Neural crest cell (in vitro differentiated cells): ENCODE measurements at places on chromosomes 12 and 14. TPM values are rescaled to one million over a fixed set of nuclear protein-coding genes. Genes with fewer than 3 reads are reported as not detected.

PRB2 gene
- not detected in 2 replicates for total RNA-seq

SLC6A12 gene
- 0.14 and 0.47 TPM in 2 replicates for total RNA-seq

SRSF5 gene
- total RNA-seq: 356 and 377 TPM in 2 replicates

BICDL1 gene
- 5.2 and 6.3 TPM in 2 replicates for total RNA-seq

PMEL gene
- total RNA-seq: 36.9 and 39.9 TPM in 2 replicates

HOXC9 gene
- total RNA-seq: 5.6 and 6.3 TPM in 2 replicates

RIPK3 gene
- not detected in 2 replicates for total RNA-seq

KRT3 gene
- total RNA-seq: not detected in 2 replicates

KRT85 gene
- not detected in 2 replicates for total RNA-seq

TCL1B gene
- not detected in 2 replicates for total RNA-seq

FOXG1 gene
- 0.07 TPM in 1 of 2 replicates, not detected in the other for total RNA-seq

CDK17 gene
- total RNA-seq: 32.8 and 33.4 TPM in 2 replicates

EID3 gene
- 1.8 and 3.0 TPM in 2 replicates for total RNA-seq

SNAPC1 gene
- total RNA-seq: 5.9 and 6.2 TPM in 2 replicates

DNA sequence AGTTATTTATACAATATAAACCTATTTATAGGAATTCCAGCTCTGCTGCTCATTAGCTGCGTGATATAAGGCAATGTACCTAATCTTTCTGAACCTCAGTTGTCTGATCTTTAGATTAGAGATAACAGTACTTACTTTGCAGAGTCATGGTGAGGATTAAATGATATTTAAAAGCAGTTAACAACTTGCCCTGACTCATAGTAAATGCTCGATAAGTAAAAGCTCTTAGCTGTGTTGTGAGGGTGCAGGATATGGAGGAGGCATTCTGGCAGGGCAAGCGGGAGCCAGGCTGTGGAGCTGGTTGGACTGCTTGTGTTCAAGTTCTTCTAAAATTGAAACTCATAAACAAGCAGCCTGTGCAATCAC is 140.0 kb upstream of the PRICKLE1 start:
- H3K4me1 ChIP-seq: no peaks in the 10 kb centered on the region
- H3K27ac ChIP-seq: no peak overlapping the region
- no peak overlapping the region for H3K4me3 ChIP-seq
- H3K36me3 ChIP-seq: no peaks in the 10 kb centered on the region
- H3K27me3 ChIP-seq: no peaks in the 10 kb centered on the region
- DNase-seq: no peak

GRCh38 chr12:19998961-19999804 is 369.2 kb upstream of the PDE3A start:
- H3K4me3 ChIP-seq: no peak overlapping the region
- no peak for DNase-seq
- no peaks in the 10 kb centered on the region for H3K36me3 ChIP-seq
- H3K27me3 ChIP-seq: no peaks in the 10 kb centered on the region

GRCh38 chr12:114275932-114276785 is 129.8 kb downstream of the TBX5 start:
- no peaks in the 10 kb centered on the region for H3K4me1 ChIP-seq
- H3K27ac ChIP-seq: no peak overlapping the region
- no peaks in the 10 kb centered on the region for H3K36me3 ChIP-seq
- H3K4me3 ChIP-seq: no peak overlapping the region
- DNase-seq: no peak
- peaks cover 63% of the 10 kb centered on the region for H3K27me3 ChIP-seq

DNA sequence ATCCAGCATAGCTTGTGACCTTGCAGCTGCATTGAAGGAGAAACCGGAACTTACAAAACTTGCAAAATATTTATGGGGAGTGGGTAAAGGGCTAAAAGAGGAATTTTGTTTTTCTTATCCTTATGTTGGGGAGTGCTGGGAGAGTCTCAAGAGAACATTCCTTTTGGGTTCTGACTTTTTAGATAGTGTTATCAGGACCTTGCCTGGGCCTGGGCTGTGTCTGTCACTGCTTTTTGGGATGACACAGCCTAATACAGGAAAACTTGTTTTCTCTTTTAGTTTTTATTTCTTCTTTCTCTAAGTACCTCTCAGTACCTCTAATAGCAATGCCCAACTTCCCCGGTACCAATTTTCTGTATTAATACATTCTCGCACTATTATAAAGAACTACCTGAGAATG is 850.6 kb downstream of the RPS29 start:
- H3K27ac ChIP-seq: no peak overlapping the region
- H3K27me3 ChIP-seq: no peaks in the 10 kb centered on the region
- H3K36me3 ChIP-seq: no peaks in the 10 kb centered on the region
- DNase-seq: no peak
- H3K4me1 ChIP-seq: no peaks in the 10 kb centered on the region

DNA sequence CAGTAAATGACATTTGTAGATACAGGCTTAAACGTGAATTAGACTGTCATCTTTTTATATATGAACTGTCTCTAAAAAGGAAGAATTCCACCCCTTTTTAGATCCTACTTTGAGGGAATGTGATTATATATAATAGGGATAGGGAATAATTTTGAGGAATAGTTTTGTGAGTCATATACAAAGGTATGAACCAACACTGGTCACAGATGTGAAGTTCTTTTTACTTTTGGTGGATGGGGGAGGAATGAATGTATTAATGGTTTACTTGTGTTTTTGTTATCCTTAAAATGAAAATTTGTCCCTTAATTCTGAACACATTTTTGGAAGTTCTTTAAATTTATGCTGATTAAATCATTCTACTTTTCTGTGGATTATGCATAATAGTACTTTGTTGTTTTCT is 30.4 kb downstream of the FRS2 start:
- no peak overlapping the region for H3K27ac ChIP-seq
- H3K4me3 ChIP-seq: no peak overlapping the region
- peaks cover 3% of the 10 kb centered on the region for H3K36me3 ChIP-seq
- no peak for DNase-seq
- H3K4me1 ChIP-seq: peaks cover 5% of the 10 kb centered on the region

GRCh38 chr14:55433880-55434804 is 6.3 kb downstream of the TBPL2 start:
- H3K27ac ChIP-seq: no peak overlapping the region
- no peak for DNase-seq
- no peaks in the 10 kb centered on the region for H3K4me1 ChIP-seq
- H3K36me3 ChIP-seq: no peaks in the 10 kb centered on the region
- H3K27me3 ChIP-seq: peaks cover 57% of the 10 kb centered on the region

DNA sequence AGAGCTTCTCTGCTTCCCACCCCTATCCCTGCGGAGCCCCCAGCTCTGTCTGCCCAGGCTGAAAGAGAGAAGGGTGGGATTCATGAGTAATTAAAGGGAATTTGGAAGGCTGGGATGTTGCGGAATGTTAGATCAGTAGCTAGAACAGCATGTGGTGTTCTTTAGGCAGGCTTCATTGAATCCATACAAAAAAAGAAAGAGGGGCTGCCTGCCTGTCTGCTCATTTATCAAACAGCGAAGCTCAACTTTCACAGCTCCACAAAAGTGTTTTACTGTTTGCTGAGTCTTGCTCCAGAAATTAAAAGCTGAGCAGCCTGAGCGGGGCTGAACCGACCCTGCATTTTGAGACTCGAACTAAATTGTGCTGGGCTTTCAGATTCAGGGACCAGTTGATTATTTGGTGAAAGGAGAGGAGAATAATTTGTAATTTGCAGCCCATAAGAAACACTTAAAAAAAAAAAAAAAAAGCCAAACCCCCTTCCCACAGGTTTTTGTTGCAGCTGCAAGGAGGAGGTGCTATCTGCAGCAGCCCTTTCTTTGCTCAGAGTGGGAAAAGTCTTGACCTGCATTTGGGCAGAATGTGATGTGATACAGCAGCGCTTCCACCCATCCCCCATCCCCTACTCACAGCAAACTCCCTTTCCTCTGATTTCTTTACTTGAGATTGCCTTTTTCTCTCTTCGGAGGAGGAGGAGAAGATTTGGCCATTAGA is 89.7 kb downstream of the RFX4 start:
- peak overlapping the region; percentile 69 for H3K4me3 ChIP-seq
- H3K27me3 ChIP-seq: no peaks in the 10 kb centered on the region
- DNase-seq: peak; percentile 16

- H3K4me1 ChIP-seq: no peaks in the 10 kb centered on the region
- no peak overlapping the region for H3K27ac ChIP-seq
- H3K4me3 ChIP-seq: no peak overlapping the region
- no peak for DNase-seq
- no peaks in the 10 kb centered on the region for H3K27me3 ChIP-seq
- peaks cover 22% of the 10 kb centered on the region for H3K36me3 ChIP-seq
Measured at GRCh38 chr12:37543131-37543965, 773.2 kb upstream of the ALG10B start.

DNA sequence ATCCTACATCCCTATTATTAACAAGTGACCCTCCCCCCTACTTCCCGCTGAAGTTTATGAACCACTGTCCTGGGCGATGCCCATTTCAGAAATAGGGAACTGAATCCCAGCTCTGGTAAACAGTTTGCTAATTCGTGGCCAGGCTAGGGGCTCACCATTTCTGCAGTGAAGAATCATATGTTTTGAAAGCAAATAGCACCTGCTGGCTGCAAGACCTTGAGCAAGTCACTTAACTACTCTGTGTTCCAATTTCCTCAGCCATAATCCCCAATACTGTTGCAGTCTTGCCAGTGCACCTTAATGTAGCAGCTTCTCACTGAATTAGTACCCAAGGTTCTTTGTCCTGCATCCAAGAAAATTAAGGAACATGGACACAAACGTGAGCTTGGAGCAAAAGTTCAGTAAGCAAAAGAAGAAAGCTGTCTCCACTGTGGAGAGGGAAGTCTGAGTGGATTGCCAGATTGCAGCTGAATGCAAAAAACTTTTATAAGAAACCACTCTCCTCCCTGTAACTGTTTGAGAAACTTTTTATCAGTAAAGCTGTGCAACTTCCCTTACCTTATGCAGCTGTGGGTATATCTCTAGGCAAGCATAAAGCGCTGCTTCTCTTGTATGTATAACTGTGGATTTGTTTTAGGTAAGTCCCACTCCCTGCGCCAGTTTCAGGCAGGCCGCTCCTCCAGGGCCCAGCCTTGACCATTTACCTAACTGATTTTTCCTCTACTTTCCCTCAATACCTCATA is 824 bp downstream of the OAS1 start:
- DNase-seq: no peak
- peaks cover 44% of the 10 kb centered on the region for H3K27me3 ChIP-seq
- H3K4me1 ChIP-seq: peaks cover 8% of the 10 kb centered on the region
- H3K27ac ChIP-seq: peak overlapping the region; percentile 67
- H3K4me3 ChIP-seq: no peak overlapping the region

DNA sequence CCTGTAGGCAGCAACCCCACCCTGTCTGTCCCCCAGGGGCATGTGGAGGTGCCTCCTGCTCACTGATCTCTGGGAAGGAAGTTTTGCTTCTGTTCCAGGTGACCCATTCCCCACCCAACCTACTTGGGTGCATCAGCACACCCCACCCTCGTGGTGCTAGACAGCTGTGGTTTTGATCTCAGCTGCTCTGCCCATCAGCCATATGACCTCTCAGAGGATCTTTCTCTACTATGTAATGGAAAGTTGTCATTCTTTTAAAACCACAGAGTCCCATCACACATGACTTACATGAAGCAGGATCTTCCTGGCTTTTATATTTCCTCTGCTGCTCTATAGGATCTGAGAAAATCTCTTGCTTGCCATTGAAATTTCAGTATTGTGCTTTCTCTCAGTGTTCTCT is 13.5 kb upstream of the KRT82 start:
- no peaks in the 10 kb centered on the region for H3K27me3 ChIP-seq
- DNase-seq: no peak
- no peaks in the 10 kb centered on the region for H3K36me3 ChIP-seq
- no peaks in the 10 kb centered on the region for H3K4me1 ChIP-seq

- no peak for DNase-seq
- H3K4me1 ChIP-seq: peaks cover 42% of the 10 kb centered on the region
- peaks cover 6% of the 10 kb centered on the region for H3K27me3 ChIP-seq
- peak overlapping the region; percentile 95 for H3K4me3 ChIP-seq
- peak overlapping the region; percentile 44 for H3K27ac ChIP-seq
Measured at GRCh38 chr14:23285530-23286019, 357 bp downstream of the HOMEZ start.

GRCh38 chr12:184811-185575 is 29.0 kb downstream of the SLC6A12 start:
- no peak overlapping the region for H3K4me3 ChIP-seq
- H3K4me1 ChIP-seq: peaks cover 11% of the 10 kb centered on the region
- no peak for DNase-seq
- no peaks in the 10 kb centered on the region for H3K36me3 ChIP-seq
- no peak overlapping the region for H3K27ac ChIP-seq

GRCh38 chr12:43842259-43842658 is 6.4 kb downstream of the TMEM117 start:
- DNase-seq: no peak
- H3K27me3 ChIP-seq: no peaks in the 10 kb centered on the region
- no peak overlapping the region for H3K27ac ChIP-seq
- peaks cover 9% of the 10 kb centered on the region for H3K36me3 ChIP-seq
- H3K4me3 ChIP-seq: no peak overlapping the region

- H3K36me3 ChIP-seq: no peaks in the 10 kb centered on the region
- H3K4me1 ChIP-seq: peaks cover 19% of the 10 kb centered on the region
- no peak overlapping the region for H3K27ac ChIP-seq
- DNase-seq: peak; percentile 1
- H3K4me3 ChIP-seq: peak overlapping the region; percentile 28
Measured at GRCh38 chr14:29390081-29390832, 537.4 kb downstream of the PRKD1 start.

- peaks cover 2% of the 10 kb centered on the region for H3K36me3 ChIP-seq
- no peak overlapping the region for H3K4me3 ChIP-seq
- no peak for DNase-seq
- H3K27me3 ChIP-seq: peaks cover 3% of the 10 kb centered on the region
Measured at GRCh38 chr12:58189893-58190292, 248.5 kb downstream of the ATP23 start.

DNA sequence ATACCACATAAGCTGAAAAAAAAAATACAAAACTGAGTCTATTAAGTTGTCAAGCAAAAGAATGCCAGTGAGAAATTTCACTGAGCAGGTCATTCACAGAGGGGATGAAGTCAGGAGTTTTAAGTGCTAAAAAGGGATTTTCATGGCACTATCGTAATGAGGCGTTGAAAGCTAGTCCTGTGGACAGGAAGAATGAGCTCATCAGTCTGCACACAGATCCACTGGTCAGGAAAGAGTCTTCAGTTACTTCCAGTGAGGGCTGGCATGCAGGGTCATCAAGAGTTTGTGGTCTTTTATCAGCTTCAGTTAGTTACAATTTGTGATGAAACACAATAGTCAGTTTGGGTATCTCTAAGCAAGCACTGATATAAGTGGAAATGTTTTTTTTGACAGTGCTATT is 88.1 kb upstream of the WSCD2 start:
- no peak overlapping the region for H3K4me3 ChIP-seq
- peaks cover 37% of the 10 kb centered on the region for H3K27me3 ChIP-seq
- H3K27ac ChIP-seq: no peak overlapping the region

GRCh38 chr12:67917811-67918210 is 71.4 kb upstream of the IFNG-AS1 start:
- peaks cover 5% of the 10 kb centered on the region for H3K4me1 ChIP-seq
- no peaks in the 10 kb centered on the region for H3K36me3 ChIP-seq
- no peak overlapping the region for H3K27ac ChIP-seq
- no peak overlapping the region for H3K4me3 ChIP-seq
- H3K27me3 ChIP-seq: no peaks in the 10 kb centered on the region

DNA sequence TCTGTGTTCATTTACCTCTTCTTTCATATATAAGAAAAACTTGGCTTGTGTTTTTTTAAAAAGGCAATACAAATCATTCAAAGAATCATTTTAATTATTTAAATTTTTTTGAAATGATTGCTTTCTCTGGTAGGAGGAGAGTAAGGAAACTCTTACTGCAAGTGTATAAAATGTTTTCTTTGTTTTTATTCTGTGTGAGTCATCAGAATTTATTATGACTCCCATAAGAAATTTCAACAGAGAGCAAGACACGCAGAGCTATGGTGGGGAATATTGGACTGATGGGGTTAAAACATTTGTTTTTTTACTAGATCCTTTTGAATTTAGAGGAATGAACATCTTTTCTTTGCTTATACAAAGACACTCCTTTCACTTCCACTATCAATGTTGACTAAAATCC is 119.1 kb upstream of the ATXN7L3B start:
- H3K27me3 ChIP-seq: no peaks in the 10 kb centered on the region
- H3K4me1 ChIP-seq: no peaks in the 10 kb centered on the region
- no peak overlapping the region for H3K27ac ChIP-seq
- DNase-seq: no peak
